ENCODE measurements at places on chromosomes 1 and 21.
A peak's percentile ranks its signal among the peaks of the same experiment; 100 is the strongest.

DNA sequence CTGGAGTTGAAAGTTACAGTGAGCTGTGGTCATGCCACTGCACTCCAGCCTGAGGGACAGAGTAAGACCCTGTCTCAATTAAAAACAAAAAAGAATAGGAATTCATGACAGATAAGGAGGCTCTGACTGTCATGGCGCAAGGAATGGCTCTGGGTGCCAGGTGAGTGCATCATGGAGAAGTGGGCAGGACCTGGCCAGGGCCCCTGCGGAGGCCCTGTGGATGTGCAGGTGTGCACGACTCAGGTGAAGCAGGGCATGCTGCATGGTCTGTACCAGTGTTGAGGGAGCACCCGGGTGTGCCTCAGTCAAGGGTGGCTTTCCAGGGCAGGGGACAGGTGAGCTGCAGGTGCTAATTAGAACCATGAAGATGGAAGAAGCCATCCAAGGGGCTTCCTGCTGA, 14.0 kb downstream of the SLC1A7 start:
- no peak for DNase-seq

DNA sequence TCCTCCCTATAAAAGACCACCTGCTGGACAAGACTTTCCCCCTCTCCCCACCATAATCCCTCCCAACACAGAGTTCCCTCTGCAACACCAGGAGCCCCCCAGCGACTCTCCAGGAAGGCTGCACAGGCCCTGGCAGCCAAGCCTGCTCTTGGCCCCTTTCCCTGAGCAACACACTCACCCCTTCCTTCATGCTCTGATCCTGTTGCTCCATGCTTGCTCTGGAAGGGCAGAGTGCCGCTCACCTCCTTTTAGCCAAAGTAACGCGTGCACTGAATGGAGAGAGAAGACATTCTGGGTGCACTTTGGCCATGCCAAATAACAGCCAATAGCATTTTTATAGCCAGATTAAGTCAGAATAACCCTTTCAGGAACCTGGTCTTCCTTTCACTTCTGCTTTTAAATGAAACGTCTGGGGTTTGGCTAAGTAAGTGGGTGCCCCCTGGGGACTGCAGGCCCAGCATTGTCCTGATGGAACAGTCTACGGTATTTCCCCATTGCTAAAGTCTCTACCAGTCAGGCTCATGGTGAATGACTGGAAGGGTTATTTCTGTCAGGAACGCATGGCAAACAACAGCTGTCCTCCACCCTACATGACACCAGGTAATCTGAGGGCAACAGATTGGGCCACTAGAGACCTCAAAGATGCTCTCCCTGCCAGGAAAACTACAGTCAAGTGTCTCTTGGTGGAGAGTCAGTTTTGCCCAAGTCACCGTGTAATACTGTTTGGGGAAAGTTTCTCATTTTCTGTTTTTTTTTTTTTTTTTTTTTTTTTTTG, at the start of gene SLC2A5:
SLC2A5 (minus strand) TSS at position 310 of the 775 bp plus-strand sequence; CDS start at position 211, 99 bp downstream.
- peak; percentile 73 for DNase-seq

DNA sequence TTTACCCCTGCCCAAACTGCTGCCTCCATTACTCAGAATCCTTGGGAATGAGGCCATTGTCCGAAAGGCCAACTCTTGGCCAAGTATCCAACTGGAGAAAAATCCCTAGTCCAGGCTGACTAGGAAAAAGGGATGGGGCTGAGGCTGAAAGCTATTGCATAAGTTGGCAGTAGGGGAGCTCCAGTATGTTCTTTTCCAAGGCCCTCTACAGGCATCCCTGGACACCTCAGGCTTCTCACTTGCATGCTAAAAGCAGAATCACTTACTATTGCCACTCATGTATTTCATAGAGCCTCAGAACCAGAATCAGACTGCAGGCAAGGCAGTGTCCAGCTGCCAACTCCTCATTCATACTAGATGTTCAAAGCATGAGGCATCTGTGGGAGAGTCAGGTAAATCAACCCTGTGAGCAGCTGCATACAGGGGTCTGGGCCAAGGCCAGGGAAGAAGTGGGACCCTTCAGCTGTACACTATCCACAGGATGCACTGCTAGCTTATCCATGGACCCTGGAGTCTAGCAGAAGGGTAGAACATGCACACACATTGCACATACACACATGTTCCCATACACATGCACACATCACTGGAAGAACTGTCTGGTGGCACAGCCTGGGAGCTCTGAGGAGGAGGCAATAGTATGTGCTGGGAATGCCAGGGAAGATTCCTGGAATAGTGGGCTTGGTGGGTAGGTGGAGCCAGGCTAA, 195.3 kb downstream of the C1orf94 start:
- no peak for DNase-seq

DNA sequence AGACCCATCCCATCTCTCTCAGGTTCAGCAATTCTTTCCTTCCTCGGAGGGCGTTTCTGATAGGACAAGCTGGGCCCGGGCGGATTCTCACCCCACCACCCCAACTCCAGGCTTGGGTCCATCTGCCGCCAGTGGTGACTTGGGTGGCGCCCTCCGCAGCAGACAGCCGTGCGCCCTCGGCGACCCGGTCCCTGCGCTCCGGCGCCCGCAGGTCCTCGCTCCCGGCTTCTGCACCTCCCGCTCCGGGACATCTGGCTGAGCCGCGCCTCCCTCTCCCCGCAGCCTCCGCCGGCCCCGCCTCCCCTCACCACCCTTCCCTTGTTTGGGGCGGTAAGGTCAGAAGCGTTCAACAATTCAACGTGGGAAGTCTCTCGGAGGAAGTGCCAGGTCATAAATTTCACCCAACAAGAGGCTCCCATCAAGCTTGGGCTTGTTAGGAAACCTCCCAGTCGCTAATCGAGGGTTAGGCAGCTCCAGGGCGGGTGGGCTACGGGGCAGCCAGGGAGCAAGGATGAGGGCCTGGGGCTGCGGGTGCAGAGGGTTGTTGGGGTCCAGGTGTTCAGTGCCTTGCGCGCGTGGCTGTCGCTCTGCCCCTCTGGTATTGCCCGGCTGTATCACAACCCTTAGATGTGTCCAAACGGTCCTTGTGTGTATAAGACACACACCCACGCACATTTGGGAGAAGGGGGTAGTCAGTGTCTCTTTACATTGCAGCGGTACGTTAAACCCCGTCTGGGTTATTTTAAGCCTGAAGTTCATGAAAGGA, 39.8 kb downstream of the OLIG1 start:
- DNase-seq = no peak

GRCh38 chr1:14524826-14525636, 73.5 kb upstream of the KAZN start:
- no peak for DNase-seq

- DNase-seq = no peak
Observed at GRCh38 chr1:221643404-221644144, 98.3 kb downstream of the DUSP10 start.

GRCh38 chr1:159068886-159069285, 7.7 kb downstream of the AIM2 start:
- DNase-seq = no peak

DNA sequence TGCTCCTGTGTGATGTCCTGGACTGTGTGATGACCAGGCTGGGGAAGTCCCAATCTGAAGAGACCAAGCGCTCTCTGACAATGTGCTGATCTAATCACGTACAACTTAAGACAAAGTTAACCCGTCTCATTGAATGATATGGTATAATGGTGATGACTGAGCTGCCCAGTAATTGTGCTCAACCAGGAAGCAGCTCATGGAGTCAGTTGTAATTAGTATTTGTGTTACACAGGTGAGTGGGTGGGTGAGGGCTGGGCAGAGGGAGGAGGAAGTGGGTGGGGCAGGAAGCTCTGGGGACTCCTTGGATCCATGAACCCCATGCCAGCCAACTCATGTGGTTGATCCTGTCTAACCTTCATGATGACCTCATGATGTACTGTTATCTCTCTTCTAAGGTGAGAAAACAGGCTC, 8.7 kb upstream of the ECE1 start:
- no peak for DNase-seq

DNA sequence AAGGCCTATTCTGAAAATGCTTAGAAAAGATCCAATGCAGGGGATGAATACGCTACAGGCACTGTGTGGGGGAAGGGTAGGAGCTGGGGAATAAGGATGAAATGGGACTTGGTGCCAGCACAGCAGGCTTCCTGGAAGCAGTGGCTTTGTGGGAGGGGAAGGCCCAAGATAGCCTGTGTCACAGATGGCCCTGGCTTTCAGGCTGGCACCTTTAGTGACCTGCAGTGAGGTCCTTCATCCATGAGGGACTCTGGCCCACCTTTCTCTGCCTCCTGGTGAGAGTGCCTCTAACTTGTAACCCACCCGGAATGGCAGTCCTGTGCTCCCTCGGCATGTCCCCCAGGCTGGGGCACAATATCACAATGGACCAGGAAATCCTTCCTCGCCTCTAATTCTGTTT, 919 bp downstream of the CHI3L1 start:
- no peak for DNase-seq

DNA sequence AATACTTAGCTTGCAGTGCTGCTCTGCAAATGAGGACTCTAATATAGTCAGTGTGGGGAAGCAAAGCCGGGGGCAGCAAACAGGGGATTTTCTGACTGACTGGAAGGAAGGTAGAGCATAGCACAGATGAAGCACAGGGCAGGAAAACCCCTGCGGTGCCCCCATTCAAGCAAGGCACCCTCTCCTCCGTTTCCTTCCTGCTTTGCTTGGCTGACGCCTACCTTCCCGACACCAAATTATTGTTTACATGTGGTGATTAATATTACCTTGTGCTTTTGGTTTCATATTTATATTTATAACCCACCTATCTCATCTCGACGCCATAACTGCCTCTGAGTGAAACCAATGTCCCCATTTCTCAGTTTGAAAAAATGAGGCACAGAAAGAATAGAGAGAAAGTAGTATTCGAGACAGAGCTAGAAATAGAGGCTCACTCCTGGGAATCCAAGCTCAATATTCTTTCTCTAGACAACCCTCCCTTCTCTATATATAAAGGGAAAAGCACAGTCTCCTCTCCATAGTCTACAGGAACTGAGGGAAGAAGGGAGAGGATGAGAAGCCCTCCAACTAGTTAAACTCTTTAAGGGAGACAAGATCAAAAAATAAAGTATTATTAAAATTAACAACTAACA, 41.3 kb downstream of the PIK3C2B start:
- no peak for DNase-seq

- no peak for DNase-seq
Observed at GRCh38 chr21:28856588-28857250, 136.0 kb downstream of the LTN1 start.

- no peak for DNase-seq
Observed at GRCh38 chr1:29556657-29557056, 320.3 kb downstream of the PTPRU start.

DNA sequence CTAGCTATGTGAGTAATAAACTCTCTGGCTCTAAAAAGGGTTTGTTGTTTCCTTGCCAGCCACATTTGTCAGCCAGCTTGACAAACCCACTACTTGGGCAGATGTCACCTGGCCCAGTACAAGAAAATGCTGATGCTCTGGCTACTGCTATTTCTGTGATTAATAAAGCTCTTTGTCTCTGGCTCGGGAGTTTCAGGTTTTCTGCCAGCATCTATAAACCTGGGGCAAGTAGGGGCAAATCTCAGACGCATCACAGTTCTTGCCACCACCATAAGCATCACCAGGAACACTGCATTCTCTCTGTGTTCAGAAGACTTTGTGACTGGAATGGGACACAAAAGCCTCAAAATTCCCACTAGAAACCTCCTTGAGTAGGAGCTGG, 2.5 kb downstream of the ITLN2 start:
- DNase-seq = no peak

DNA sequence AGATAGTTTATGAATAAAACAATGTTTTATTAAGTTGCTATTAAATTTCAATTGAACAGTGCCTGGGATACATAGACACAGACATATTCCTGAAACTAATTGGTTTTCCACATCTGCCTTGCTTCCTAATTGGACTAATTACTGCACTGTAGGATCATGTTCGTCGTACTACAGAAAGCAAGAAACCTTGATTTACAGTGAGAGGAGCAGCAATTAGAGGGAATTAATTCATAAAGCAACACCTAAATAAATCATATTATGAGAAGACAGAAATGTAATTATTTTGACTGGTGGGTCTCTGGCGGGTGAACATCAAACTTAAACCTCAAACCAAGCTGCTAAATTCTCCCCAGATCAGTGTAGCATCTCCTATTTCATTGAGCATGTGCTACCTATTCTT, 124.6 kb upstream of the CAMK1G start:
- no peak for DNase-seq

- DNase-seq = no peak
Observed at GRCh38 chr21:34148826-34149558, 75.6 kb downstream of the MRPS6 start.

DNA sequence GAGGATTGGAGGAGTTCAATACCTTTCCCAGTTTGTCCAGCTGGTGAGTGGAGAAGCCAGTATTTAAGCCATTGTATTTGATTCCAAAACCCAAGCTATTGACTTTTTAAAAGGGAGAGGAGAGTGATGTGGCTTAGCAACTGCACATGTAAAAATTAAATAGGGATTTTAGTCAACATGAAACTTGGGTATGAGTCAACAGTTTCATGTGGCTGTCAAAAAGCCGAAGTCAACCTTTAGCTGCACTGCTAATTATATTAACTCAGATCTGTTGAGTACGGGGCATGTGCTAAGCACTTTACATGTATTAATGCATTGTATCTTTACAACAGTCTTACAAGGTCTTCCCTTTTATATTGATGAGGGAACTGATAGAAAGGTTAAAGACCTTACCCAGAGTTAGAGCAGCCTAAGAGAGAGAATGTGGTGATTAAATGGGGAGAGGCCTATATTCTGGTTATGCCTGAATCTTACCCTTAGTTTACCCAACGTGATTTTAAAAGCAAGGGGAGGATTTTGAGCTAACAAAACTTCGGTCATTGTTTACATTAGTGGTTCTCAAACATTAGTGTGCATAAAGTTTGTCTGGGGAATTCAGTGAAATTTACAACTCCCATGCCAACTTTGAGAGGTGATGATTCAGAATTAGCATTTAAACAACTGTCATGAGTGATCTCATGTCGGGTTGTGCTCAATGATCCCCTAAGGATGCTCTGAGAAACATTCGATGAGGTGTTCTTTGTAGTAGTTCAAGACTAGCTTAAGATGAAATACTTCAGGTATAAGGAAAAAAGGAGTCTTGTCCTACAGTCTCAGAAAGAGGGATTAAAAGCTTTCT, 6.9 kb upstream of the SLC35F3 start:
- DNase-seq = no peak

GRCh38 chr1:160226623-160227022, 21.4 kb downstream of the PEA15 start:
- DNase-seq = no peak

DNA sequence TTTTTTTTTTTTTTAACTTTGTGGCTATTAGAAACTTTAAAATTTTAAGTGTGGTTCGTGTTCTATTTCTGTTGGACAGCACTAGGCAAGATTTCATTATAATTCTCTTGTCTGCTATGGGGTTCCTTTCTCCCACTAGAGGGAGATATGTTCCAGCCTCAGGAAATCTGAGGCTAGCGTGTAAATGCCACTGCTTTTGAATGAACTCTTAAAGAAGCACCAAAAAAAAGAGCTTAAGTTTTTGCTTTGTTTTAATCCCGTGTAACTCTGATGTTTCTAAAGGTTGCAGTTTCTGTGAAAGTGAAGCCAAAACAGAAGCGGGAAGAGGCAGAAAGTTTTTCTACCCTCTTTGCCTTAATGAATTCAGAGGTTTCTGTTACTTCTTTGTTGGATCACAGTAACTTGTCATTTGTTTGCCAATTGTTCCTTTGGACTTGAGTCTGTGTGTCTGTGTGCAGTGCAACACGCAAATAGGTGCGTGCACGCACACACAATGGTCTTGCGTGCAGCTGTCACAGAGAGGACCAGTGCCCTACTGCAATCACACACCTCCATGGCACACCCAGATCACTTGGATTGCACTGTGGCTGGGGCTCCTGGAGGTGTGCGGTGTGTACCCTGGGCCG, 32.3 kb downstream of the HHAT start:
- no peak for DNase-seq

GRCh38 chr1:6225651-6226050, 10.1 kb downstream of the ICMT start:
- no peak for DNase-seq

GRCh38 chr1:45979074-45979777, 153.2 kb downstream of the PIK3R3 start:
- DNase-seq = no peak

Measured in DMS79 (cell line).